GM20000 (cell line): ENCODE measurements at places on chromosomes 13 and 19.

- DNase-seq, result no peak
Observed at GRCh38 chr13:67416047-67416925, 186.2 kb upstream of the PCDH9 start.

DNA sequence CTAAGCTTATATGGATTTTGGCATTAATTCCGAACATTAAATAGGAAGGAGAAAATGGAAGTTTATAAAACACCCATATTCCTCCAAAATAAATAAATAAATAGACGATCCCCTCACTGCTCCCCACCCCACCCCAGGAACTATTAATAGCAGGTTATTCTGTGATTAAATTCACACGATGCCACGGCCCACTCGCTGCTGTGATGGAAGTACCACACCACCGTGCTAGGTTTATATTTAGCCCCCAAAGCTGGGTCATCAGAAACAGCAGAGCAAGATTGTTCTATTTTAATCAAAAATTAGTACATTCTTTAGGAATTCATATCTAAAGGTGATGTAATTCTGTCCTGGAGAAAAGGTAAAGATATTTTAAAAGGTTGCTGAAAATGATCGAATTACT is 65.4 kb downstream of the CCDC70 start:
- no peak for DNase-seq

GRCh38 chr13:23805122-23805521 is 84.1 kb downstream of the MIPEP start:
- DNase-seq, result no peak

- DNase-seq, result no peak
Observed at GRCh38 chr19:7295912-7296536, 1.8 kb upstream of the INSR start.

DNA sequence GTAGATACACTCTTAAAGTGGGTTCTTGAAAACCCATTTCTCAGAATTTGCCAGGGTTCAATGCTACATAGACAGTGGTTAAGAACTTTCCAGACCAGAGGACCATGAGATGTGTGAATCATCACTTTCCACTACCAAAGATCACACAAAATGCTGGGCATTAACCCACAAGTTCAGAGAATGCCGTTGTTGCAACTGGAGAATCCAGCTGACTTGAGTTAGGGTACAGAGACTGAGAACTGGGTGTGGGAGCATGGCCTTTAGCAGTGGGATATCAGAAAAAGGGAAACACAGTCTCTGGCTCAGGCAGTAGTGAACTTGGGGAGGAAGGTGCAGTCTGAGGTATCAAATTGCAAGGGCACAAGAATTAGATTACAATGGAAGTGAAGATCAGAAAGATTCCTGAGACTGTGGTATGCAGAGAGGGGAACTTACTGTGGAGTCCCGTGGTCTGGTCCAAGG is 51.5 kb upstream of the WDFY2 start:
- DNase-seq, result no peak

DNA sequence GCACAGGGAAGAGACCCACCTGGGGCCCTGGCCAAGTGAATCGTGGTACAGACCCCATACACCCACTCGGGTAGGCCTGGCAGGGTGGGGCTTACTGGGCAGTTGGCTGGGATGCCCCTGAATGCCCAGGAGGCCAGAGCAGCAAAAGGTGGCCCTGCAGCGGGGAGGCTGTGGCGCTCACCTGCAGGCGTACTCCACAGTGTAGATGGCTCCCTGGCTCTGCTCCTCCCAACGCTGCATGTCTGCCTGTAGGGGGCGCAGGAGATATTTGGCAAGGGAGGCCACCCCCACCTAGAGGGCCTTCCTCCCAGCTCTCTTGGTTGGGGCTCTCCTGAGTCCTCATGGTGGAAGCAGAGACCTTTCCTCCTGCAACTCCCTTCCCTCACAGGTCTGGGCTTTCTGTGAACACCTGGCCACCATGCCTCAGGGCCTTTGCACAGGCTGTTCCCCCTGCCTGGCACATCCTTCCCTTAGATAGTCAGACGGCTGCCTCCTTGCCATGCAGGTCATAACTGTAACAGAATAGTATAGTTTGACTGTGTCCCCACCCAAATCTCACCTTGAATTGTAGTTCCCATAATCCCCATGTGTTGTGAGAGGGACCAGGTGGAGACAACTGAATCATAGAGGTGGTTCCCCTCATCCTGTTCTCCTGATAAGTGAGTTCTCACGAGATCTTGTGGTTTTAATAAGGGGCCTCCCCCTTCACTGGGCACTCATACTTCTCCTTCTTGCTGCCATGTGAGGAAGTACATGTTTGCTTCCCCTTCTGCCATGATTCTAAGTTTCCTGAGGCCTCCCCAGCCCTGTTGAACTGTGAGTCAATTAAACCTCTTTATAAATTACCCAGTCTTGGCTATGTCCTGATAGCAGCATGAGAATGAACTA is 5.9 kb downstream of the BORCS8 start:
- peak; percentile 41 for DNase-seq

GRCh38 chr13:26457212-26457611 is 100.3 kb upstream of the WASF3 start:
- DNase-seq, result no peak

- peak; percentile 27 for DNase-seq
Observed at GRCh38 chr13:44374348-44374712, 706 bp downstream of the SERP2 start.

GRCh38 chr19:47002106-47002766 is 17.4 kb upstream of the NPAS1 start:
- no peak for DNase-seq

- DNase-seq, result no peak
Observed at GRCh38 chr13:55230570-55230908, 1910.2 kb upstream of the PRR20A start.

DNA sequence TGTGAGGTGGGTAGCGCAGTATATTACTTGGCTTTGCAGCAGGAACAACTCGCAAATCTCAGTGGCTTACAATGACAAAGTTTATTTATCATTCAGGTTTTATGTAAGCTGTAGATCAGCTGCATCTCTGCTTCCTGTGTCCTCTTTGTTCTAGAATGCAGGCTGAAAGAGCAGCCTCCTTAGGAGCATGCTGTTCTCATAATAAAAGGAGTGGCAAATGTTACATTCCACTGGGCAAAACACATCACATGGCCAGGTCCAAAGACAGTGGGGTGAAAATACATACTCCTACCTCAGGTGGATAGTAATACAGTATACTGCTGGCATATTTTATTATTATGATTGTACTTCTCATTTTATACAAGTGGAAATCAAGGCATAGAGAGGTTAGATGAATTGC is 1.2 kb upstream of the CSNK1A1L start:
- DNase-seq, result no peak

GRCh38 chr13:20415306-20415679 is 110.4 kb downstream of the CRYL1 start:
- no peak for DNase-seq

DNA sequence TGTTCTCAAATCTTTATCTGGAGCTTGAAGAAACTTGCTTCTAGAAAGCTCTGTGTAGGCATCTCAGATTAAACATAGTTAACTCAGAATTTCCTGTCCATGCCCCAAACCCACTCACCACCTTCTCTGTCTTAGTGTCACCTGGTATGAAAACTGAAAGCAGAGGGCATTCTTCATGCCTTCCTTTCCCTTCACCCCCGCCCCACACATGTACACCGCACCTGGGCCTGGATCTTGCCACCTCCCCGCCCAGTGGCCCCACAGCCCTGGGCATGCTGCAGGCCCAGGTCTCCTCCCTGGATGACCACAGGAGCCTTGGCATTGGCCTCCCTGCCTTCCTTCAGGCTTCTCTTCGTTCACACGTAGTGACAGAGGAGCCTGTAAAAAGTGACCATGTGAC is 15.8 kb downstream of the CFAP97D2 start:
- DNase-seq, result no peak

- no peak for DNase-seq
Observed at GRCh38 chr19:43781630-43782310, 997 bp upstream of the KCNN4 start.

DNA sequence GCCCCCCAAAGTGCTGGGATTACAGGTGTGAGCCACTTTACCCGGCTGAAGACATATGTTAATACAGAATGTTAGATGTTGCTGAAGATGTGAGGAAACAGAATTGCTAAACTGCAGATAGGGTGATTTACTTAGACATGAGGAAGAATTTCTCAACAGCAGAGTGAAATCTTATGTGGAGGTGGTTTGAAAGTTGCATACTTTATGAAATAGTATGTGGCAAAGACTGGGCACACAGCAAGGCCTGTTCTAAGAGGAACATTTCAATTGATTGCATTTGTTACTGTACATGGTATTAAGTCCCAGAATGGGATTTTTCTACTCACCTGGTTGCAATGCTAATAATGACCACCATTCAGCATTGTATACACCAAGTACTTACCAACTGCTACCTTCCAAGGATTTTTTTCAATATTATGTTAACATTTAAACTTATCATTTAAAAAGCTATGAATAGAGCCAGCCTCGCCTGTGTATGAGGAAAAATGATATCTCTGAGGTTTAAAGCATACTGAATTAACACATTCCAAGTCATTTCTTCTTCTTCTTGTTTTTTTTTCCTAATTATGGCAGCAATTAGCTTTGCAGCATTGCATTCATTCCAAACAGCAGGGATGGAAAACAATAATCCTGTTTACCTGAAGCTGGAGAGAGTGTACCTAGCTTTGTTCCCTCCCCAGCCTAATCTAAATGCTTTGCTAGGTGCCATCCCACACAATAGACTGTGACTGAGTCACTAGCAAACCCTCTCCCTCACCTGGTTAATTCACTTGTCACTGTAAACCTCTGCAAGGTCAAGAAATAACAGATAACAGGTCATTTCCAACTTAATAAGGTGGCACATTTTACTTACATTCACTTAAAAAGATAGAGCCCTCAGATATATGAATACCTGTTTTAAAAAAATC is 19.4 kb upstream of the KLF5 start:
- DNase-seq, result no peak

- DNase-seq, result no peak
Observed at GRCh38 chr13:91045351-91046034, 302.0 kb upstream of the MIR17HG start.

DNA sequence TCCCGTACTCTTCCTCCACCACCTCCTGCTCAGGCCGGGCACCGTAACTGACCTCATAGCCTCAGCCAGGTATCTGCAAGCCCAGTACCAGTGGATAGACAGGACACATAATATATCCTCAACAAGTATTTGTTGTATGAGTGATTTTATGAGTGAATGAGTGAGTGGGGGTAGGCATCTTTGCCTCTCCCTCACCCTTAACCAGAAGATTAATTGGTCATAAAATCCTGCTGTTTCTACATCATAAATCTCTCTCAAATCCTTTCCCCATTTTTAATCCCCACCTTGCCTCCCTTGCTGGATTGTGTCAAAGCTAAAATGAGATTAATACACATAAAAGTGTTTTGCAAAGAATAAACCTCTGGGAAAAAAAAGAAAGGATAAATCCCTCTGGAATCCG is 44.4 kb upstream of the HMGB1 start:
- DNase-seq, result no peak
